PC-9 (cell line): ENCODE measurements at places on chromosomes 1 and 21. TPM values are rescaled to one million over a fixed set of nuclear protein-coding genes. Genes with fewer than 3 reads are reported as not detected.

The SSX2IP gene
- 16.4 and 20.7 TPM in 2 replicates for total RNA-seq

The AK5 gene
- 0.28 and 1.2 TPM in 2 replicates for total RNA-seq

The EPB41 gene
- 36.0 and 42.2 TPM in 2 replicates for total RNA-seq

The TMPRSS15 gene
- not detected in 2 replicates for total RNA-seq

The HTR6 gene
- not detected in 2 replicates for total RNA-seq

The MYOM3 gene
- total RNA-seq = 11.9 and 14.5 TPM in 2 replicates

The SPRR5 gene
- total RNA-seq = not detected in 2 replicates

GRCh38 chr1:161071886-161072371 is 2.2 kb upstream of the ARHGAP30 start:
- H3K27me3 ChIP-seq = no peaks in the 10 kb centered on the region
- no peak overlapping the region for H3K27ac ChIP-seq
- H3K4me1 ChIP-seq = no peaks in the 10 kb centered on the region
- H3K4me3 ChIP-seq = no peak overlapping the region
- no peaks in the 10 kb centered on the region for H3K36me3 ChIP-seq
- DNase-seq = peak; percentile 50

GRCh38 chr1:30111431-30111830 is 612.0 kb downstream of the MATN1 start:
- no peak overlapping the region for H3K4me3 ChIP-seq
- H3K27ac ChIP-seq = no peak overlapping the region
- no peak for DNase-seq
- H3K4me1 ChIP-seq = no peaks in the 10 kb centered on the region
- peaks cover 53% of the 10 kb centered on the region for H3K27me3 ChIP-seq
- no peaks in the 10 kb centered on the region for H3K36me3 ChIP-seq

- peak overlapping the region; percentile 90 for H3K27ac ChIP-seq
- H3K27me3 ChIP-seq = no peaks in the 10 kb centered on the region
- no peaks in the 10 kb centered on the region; the same call in 1 of the 2 replicates for H3K36me3 ChIP-seq
- peaks cover 42% of the 10 kb centered on the region for H3K4me1 ChIP-seq
- DNase-seq = peak; percentile 81
Observed at GRCh38 chr1:84634536-84635205, 55.6 kb downstream of the SSX2IP start.

DNA sequence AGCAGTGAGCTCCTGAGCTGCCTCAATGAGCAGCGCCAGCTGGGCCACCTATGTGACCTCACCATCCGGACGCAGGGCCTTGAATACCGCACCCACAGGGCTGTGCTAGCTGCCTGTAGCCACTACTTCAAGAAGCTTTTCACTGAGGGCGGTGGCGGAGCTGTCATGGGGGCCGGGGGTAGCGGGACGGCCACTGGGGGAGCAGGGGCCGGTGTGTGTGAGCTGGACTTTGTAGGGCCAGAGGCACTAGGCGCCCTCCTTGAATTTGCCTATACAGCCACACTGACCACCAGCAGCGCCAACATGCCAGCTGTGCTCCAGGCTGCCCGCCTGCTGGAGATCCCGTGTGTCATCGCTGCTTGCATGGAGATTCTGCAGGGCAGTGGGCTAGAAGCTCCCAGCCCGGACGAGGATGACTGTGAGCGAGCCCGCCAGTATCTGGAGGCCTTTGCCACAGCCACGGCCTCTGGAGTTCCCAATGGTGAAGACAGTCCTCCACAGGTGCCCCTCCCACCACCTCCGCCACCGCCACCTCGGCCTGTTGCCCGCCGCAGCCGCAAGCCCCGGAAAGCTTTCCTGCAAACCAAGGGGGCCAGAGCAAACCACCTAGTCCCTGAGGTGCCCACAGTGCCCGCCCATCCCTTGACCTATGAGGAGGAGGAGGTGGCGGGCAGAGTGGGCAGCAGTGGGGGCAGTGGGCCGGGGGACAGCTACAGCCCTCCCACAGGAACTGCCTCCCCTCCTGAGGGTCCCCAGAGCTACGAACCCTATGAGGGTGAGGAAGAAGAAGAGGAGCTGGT is 12.3 kb downstream of the ZBTB7B start:
- H3K4me1 ChIP-seq = peaks cover 28% of the 10 kb centered on the region
- no peaks in the 10 kb centered on the region for H3K27me3 ChIP-seq
- DNase-seq = no peak
- H3K27ac ChIP-seq = no peak overlapping the region
- H3K36me3 ChIP-seq = no peaks in the 10 kb centered on the region

- H3K36me3 ChIP-seq = no peaks in the 10 kb centered on the region
- H3K27me3 ChIP-seq = no peaks in the 10 kb centered on the region
- H3K4me1 ChIP-seq = no peaks in the 10 kb centered on the region
- H3K27ac ChIP-seq = no peak overlapping the region
Observed at GRCh38 chr1:98454666-98455065, 206.9 kb upstream of the SNX7 start.

- DNase-seq = no peak
- no peaks in the 10 kb centered on the region for H3K36me3 ChIP-seq
- H3K27ac ChIP-seq = no peak overlapping the region
- H3K27me3 ChIP-seq = peaks cover 3% of the 10 kb centered on the region; the same call in 1 of the 2 replicates
- no peaks in the 10 kb centered on the region for H3K4me1 ChIP-seq
Observed at GRCh38 chr1:5637171-5637570, 355.1 kb downstream of the NPHP4 start.

DNA sequence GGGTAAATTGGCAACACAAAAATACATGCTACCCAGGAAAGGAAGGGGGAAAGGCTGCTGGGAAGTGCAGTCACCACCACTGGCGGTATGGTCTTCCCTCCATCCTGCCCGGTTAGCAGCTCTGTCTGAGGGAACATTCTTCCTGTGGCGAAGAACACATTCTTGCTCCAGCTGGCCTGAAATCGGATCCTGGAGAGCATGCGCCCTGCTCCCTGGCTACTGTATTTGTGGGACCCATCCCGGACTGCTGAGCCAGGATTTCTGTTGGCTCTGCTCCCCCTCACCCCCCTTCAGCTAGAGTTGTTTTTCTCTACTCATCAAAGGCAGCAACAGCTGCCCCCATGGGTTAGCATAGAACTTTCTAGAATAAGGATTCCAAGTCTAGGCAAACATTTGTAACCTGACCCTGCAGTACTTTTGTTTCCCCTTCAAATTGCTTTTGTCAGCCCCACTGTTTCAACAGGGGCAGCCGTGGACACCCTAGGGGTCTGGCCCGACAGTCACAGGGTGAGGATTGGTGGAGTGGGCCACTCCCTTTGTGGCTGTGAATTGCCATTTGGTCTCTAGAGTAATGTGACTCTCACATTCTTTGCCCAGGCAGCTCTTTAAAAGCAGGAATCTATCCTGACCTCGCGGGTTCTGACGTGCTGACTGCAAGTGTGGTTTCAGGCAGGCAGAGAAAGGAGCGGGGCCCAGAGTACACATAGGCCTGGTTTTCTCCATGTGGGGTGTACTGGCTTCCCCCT is 157.7 kb downstream of the TOMM20 start:
- DNase-seq = no peak
- no peak overlapping the region for H3K4me3 ChIP-seq
- H3K4me1 ChIP-seq = peaks cover 61% of the 10 kb centered on the region
- H3K27ac ChIP-seq = peak overlapping the region; percentile 10
- H3K36me3 ChIP-seq = no peaks in the 10 kb centered on the region

DNA sequence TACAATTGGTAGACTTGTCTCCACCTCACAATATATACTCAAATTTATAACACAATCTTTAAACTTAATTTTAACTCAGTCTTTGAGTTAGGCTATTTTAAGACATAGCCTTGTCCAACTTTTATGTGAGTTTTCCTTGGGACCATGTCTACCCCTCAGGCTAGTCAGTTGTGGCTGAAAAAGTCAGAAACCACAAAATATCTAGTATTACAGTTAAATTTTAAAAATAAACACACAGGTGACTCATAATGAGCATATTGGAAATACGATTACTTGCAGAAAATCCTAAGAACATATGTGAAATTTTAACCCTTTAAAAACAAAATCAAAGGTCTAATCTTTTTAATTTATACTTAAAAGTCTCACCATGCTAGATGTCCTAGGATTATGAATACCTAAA is 4.8 kb upstream of the ASB17 start:
- no peaks in the 10 kb centered on the region for H3K27me3 ChIP-seq
- H3K36me3 ChIP-seq = no peaks in the 10 kb centered on the region
- H3K4me3 ChIP-seq = no peak overlapping the region
- no peak overlapping the region for H3K27ac ChIP-seq
- DNase-seq = no peak
- H3K4me1 ChIP-seq = 0 out of 2 replicates have a peak, but pooled peaks cover 9% of the 10 kb centered on the region

GRCh38 chr1:53652441-53653199 is 86.3 kb downstream of the GLIS1 start:
- H3K27me3 ChIP-seq = peaks cover 80% of the 10 kb centered on the region
- H3K4me1 ChIP-seq = no peaks in the 10 kb centered on the region
- H3K27ac ChIP-seq = no peak overlapping the region
- H3K36me3 ChIP-seq = no peaks in the 10 kb centered on the region
- H3K4me3 ChIP-seq = no peak overlapping the region
- no peak for DNase-seq

- no peaks in the 10 kb centered on the region for H3K27me3 ChIP-seq
- no peak for DNase-seq
- H3K4me1 ChIP-seq = peaks cover 8% of the 10 kb centered on the region; the same call in 1 of the 2 replicates
Observed at GRCh38 chr1:56409112-56409691, 170.2 kb downstream of the PLPP3 start.

GRCh38 chr1:79004916-79005315 is 1.6 kb downstream of the ADGRL4 start:
- H3K36me3 ChIP-seq = no peaks in the 10 kb centered on the region
- no peak overlapping the region for H3K27ac ChIP-seq
- no peak for DNase-seq
- no peaks in the 10 kb centered on the region for H3K27me3 ChIP-seq
- no peaks in the 10 kb centered on the region for H3K4me1 ChIP-seq
- no peak overlapping the region for H3K4me3 ChIP-seq

DNA sequence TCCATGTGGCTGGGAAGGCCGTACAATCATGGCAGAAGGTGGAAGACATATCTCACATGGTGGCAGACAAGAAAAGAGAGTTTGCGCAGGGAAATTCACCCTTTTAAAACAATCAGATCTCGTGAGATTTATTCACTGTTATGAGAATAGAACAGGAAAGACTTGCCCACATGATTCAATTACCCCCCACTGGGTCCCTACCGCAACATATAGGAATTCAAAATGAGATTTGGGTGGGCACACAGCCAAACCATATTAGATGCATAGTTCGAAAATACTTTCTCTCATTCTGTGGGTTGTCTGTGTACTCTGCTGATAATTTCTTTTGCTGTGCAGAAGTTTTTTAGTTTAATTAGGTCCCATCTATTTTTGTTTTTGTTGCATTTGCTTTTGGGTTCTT is 990.3 kb downstream of the PLA2G4A start:
- DNase-seq = no peak
- no peak overlapping the region for H3K4me3 ChIP-seq
- no peaks in the 10 kb centered on the region for H3K27me3 ChIP-seq
- H3K27ac ChIP-seq = no peak overlapping the region

DNA sequence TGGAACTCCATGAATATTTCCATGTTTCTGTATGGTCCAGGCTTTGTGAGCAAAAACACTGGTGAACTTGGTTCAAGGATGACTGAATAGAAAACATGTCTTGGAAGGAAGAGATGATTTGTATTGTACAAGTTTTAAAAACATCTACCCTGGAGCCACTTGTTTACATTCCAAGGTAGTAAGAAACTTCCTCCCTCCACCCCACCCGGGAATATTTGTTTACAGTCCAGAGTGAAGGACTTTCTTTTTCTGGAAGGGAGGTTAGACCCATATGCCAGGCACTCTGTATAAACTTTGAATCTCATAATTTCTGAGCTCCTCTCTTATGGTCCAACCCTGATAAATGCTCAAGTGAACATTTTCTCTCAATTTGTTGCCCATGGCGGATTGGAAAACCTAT is 323.3 kb upstream of the LYPLAL1 start:
- H3K36me3 ChIP-seq = no peaks in the 10 kb centered on the region
- DNase-seq = no peak
- no peak overlapping the region for H3K4me3 ChIP-seq
- no peaks in the 10 kb centered on the region for H3K4me1 ChIP-seq

- H3K27me3 ChIP-seq = no peaks in the 10 kb centered on the region
- no peak for DNase-seq
- H3K27ac ChIP-seq = no peak overlapping the region
- no peaks in the 10 kb centered on the region for H3K4me1 ChIP-seq
- H3K4me3 ChIP-seq = no peak overlapping the region
- H3K36me3 ChIP-seq = no peaks in the 10 kb centered on the region
Observed at GRCh38 chr1:73327180-73327793, 870.7 kb downstream of the LRRIQ3 start.
